ENCODE measurements at places on chromosomes 3 and 15.

DNA sequence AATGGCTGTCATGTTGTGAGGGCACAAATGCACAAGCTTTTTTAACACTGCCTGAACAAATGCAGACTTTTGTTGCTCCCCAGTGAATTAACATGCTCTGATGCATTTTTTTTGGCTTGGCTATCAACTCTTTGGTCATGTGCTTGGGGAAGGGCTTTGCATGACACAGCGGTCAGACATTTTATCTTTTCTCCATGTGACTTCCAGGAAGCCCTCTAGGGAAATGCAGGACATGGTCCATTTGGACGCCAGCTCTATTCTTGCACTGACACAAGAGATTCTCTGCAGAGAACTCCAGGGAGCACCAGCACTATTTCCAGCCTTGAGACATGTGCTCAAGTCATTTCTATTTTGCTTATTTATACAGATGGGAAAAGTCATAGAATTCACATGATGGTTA, 46.2 kb downstream of the NEK11 start:
- no peak for DNase-seq

GRCh38 chr15:66986951-66987350, 78.5 kb upstream of the SMAD3 start:
- DNase-seq = no peak

DNA sequence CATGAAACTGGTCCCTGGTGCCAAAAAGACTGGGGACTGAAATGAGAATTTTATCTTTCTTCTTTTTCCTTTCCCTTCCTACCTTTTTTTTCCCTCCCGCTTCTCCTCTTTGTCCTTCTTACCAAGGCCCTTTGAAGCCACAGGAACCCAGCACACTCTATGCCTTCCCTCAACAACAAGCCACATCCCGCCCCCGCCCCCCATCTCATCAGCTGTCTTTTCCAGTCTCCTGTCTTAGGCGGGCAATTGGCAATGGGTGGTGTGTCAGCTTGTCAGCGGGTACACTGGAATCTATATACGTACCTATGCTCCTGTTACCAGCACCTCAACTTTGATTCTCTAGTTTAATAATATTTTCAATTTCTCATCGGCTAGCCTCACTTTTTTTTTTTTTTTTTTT, 56.3 kb upstream of the CHD2 start:
- no peak for DNase-seq

DNA sequence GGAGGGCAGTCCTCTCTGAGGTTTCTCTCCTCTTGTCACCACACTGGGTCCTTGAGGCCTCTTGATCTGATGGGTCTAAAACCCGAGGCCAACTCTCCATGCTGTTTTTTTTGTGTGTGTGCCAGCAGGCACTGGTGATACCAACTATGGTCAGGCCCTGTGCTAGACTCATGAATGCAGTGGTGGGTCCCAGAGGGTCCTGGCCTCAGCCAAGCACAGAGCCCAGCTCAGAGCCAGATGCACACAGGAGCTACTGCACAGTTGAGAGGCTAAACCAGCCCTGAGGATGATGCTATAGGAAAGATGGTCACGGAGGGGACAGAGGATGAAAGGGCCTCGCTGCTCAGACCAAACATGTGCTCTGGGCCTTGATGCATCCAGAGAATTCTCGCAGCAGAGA, 33.5 kb downstream of the RAB6B start:
- no peak for DNase-seq

GRCh38 chr3:151548195-151548594, 87.3 kb upstream of the IGSF10 start:
- no peak for DNase-seq

DNA sequence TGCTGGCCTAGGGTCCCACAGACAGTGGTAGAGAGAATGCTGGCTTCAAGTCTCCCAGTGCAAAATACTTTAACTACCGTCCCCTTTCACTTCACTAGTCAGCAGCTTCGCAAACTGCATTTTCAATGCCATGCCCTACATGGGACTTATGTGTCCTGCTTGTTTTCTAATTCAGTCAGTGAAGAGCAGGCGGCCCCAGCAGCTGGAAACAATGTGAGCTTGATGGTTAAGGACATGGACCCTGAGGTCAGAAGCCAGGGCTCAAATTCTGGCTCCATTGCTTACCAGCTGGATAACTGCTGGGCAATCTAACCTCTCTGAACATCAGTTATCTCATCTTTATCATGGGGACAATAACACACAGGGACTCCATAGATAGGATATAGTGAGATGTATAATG, 58.4 kb downstream of the SLC12A8 start:
- DNase-seq = no peak

DNA sequence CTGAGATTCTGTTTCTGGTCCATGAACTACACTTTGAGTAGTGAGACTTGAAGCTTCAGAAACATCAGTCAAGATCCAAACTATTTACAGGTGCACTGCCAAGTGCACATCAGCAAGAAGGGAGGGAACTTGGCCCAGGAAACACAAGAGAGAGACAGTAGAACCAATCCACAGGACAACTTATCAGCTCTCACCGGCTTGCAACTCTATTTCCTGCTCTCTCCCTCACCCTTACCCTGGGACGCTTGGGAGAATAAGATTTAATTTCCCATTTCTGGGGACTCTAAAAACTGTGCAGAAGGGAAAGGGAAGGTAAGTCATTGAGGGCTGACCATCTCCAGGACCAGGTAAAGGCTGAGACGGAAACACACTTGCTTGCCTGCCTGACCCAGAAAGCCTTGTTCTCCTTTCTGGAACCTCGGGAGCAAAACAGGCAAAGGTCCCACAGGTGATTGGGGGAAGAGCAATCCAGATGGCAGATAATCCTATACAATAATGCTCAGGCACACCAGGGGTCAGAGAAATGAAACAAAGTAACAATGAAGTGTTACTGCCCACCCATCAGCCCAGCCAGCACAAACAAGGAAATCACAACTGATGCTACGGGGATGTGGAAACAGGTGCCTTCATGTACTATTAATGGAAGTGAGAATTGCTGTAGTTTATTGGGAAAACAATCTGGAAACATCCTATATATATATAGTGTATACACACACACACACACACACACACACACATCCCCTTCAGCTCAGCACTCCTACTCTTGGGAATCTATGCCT, 154.4 kb downstream of the XXYLT1 start:
- no peak for DNase-seq

DNA sequence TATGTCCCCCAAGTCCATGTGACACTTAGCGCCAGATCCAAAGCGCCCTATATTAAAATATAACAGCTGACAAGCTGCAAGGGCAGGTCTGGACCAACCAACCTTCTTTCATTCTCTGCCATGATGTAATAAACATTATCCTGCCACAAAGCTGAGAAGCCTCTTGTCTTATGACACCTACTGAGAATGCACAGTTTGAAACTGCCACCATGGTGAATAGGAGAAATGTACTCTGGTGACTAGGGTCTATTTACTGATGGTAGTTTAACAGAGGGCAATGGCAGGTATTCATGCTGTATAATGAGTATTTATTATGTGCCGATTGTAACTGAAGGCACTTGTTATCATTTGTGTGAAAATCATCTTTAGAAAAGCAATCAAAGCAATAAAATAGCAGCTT, 634.0 kb downstream of the OTOL1 start:
- no peak for DNase-seq

GRCh38 chr3:11616551-11616950, 27.2 kb downstream of the VGLL4 start:
- no peak for DNase-seq

GRCh38 chr3:48681541-48681880, 4.2 kb downstream of the NCKIPSD start:
- no peak for DNase-seq

DNA sequence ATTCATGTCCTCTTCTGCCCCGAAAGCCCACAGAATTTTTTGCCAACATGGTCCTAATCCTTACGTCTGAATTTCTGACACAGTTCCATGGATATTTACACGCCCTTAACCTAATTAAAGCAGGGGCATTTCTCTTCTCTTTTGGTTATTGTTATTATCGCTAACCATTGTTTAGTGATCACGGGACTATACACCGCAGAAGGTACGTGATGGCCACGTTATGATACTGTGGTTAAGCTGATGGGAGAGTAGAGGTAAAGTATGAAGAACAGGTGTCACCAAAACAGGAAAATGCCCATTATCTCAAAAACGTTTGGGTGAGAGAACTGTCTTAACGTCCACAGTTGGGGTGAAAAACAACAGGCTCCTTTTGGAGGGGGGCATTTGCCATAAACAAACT, 26.4 kb downstream of the CCR4 start:
- DNase-seq = no peak

GRCh38 chr3:21502656-21503055, 248.4 kb downstream of the ZNF385D start:
- no peak for DNase-seq

GRCh38 chr3:29775340-29775739, 494.5 kb downstream of the RBMS3 start:
- DNase-seq = no peak

Data from activated CD8-positive, alpha-beta memory T cell treated with anti-CD3 and anti-CD28 coated beads for 4 hours (primary cell).